Stimulated activated CD8-positive, alpha-beta memory T cell treated with anti-CD3 and anti-CD28 coated beads, Interleukin-4, amount 100 ng/mL, for 4 hours (primary cell): ENCODE measurements at places on chromosomes 12 and 14.

- DNase-seq, result no peak
These were observed 473.0 kb downstream of the RAD51B start for GRCh38 chr14:68292441-68293215.

DNA sequence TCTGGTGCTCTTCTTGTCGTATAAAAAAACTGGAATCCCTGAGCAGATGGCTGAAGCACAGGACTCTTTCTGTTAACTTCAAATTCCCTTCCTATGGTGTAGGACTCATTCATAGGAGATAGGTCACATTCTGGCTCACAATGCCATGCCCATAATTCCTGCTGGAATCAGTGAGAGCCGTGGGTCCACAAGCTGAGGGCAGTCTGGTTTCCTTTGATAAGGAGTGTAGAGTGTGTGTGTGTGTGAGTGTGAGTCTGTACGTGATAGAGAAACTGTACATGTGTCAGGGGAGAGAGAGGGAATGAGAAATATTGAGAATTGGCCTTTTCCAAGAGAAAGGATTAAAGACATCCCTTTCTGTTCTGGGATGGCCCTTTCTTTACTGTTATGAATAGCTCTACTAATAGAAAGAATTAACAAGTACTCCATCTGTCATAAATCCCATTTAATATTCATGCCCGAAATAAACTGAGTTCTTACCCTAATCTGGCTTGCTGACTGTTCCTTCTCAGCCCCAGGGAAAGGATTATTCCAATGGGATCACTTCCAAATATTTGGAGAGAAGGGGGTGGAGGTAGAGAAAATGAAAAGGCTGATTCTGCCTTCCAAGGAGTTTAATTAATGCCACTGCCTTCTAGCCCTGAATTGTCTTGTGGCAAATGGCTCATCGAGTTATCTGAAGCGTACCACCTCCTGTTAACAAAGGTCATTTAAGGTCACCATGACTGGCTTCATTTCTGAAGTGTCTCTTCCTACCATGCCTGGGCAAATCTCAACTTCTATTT is 79.0 kb downstream of the TMX1 start:
- no peak for DNase-seq

DNA sequence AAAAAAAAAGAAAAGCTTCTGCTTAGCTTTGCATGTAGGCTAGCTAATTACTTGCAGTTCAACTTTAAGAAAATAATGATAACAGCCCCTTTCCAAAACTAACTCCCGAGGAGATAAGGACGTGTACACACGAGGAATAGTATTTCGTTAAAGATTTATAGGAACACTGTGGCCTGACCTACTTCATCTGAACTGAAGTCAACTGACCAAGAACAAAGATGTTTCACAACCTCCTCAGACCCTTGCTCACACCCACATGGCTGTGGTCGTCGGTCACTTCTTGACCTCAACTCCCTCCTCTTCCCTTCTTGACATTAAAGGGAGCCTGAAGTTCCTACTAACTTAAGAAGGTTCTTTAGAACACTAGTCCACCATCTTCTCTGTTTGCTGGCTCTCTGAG is 25.3 kb upstream of the FAM181A start:
- DNase-seq, result no peak

DNA sequence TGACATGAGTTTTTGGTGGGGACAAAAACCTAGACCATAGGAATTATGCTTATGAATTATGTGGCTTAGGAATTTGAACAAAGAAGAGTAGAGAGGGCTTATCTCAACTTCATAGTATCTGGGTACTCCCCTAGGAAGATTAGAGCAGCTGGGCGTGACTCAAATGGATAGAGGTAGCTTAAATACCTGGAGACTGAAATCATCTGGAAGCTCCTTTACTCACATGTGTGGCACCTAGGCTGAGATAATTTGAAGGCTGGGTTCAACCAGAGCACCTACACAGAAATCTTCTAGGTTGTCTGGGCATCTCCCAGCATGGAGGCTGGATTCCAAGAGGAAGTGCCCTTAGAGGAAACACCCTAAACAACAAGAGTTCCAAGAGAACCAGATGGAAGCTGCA is 393.9 kb downstream of the ADAMTS20 start:
- no peak for DNase-seq

DNA sequence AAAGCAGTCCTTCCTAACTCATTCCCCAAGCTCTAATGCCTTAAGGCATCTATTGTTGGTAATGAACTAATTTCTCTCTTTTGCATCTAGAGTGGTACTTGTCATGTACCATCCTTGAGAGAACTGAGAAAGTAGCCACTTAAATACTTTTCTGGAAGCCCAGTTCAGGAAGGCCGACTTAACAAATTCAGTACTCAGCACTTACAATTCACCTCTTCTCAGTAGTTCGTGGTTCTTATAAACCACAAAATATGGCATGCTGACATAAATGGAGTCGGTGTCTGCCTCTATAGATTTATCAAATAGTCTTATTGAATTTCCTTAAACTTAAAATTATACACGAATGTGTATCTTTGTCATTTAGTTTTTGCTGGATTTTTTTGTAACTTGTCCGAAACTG is 9.4 kb upstream of the COCH start:
- no peak for DNase-seq

- DNase-seq, result no peak
These were observed 125.7 kb downstream of the PHLDA1 start for GRCh38 chr12:75905922-75906321.

GRCh38 chr12:903055-903454 is 46.4 kb downstream of the RAD52 start:
- no peak for DNase-seq

DNA sequence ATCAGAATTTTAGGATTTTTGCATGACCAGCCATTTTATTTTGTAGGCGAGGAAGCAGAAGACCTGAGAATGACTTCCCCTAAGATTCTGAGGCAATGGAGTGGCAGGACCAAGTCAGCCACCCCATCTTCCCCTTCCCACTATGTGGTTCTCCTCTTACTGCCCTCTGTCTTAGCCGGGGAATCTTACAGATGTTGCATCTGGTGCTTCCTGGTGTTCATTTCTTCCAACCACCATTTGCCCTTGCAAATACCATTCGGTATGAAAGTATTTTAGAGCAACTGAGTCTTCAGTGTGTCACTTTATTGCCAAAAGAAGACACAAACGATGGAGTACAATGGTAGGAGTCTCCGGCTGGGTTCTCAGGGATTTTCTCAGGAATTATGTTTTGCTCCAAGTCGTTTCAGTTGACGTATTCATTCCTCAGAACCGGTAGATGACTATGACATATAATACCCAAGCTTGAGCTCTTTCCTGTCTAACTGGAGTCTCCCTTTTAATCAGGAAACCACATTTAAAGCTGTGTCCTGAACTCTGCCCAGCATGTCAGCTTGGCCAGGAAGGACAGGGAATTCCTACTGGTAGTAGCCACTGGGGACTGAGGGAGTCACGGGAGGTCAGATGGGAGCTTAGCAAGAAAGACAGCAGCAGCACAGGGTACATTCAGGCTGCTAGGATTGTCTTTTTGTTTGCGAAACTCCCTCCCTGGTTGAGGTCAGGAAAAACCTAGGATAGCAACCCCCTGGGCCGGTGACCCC is 87.0 kb downstream of the SAMD4A start:
- DNase-seq, result no peak

GRCh38 chr14:92848887-92849286 is 54.8 kb downstream of the GOLGA5 start:
- DNase-seq, result no peak

- DNase-seq, result no peak
These were observed 113.0 kb downstream of the SRGAP1 start for GRCh38 chr12:63957496-63957895.

DNA sequence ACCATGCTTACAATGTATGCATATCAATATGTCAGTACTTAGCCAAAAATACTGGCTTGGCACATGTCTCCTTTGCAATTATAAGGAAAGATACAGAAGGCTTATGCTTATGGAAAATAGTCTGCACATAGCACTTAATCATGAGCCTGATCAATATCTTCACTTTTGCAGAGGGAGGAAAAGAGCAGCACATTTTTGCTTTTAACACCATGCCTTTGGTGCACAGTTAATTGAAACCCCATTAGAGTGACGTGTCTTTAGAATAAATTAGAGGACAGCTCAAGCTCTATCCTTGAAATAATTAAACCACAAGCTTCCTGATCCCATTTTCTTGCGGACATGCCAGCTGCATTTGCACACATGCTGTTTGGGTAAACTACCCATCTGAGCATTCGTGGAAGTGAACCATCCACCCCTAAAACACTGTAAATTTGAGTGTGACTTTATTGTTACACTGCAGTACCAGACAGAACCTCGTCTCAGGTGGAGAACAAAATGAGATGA is 839.9 kb upstream of the MGAT4C start:
- DNase-seq, result no peak

DNA sequence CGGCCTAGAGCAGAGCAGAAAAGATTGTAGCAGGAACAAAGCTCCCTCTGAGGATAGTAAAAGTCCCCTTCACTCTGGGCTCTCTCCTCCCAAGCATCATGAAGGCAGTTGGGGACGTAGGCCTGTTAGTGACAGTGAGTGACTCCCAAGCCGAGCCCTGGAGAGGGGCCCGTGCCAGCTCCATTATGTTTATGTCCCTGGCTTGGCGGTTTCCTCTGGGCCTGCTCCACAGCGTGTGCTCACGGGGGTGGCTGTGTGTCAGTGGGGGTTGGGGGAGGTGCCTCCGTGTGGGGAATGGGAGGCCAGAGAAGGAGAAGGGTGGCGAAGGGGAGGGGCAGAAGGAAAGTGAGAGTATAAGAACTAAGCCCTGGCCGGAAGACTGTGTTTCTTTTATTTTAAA is 170.0 kb upstream of the VASH1 start:
- DNase-seq, result no peak
